ENCODE measurements at places on chromosomes 6 and 20.

DNA sequence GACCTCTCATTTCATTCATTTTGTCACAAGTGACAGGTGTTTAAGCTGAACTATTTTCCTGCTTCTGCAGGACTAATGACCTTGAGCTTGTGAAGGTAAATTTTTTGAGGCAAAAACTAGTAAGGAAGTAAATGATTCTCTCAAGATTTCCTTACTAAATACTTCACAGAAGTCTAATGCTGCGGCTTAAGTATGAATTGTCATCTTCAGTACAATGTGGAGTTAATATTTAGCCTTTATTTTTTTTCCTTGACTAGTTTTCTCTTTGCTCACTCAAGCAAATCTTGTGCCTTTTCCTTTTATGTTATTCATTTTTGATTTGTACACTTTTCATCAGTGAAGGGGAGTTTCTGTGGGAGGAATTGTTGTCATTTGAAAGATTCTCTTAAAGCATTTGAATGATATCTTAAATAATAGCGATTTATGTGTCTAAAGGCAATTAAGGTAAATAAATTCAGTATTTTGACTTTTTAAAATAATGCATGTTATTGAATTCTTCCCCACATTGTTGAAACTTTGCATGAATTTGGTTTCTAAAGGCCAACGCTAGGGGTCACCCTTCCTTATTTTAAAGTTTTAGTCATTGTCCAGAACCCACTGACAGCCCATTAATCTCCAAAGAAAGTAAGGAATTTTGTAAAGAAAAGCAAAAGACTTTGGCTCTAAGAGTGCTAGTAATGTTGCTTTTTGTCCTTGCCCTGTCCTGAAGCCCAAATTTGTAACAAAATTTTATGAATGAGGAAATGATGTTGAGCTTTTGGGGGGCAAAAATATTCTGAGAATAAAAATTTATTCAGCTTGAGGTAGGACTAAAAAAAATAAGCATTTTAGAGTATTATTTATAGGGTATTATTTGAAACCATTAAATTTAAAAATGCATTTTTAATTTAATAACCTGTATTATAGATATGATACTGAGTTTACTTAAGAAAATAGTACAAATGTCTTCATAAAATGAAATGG, 157.4 kb upstream of the LAMA2 start:
- DNase-seq = peak; percentile 11

GRCh38 chr20:22523128-22523498, 61.3 kb downstream of the FOXA2 start:
- no peak for DNase-seq

DNA sequence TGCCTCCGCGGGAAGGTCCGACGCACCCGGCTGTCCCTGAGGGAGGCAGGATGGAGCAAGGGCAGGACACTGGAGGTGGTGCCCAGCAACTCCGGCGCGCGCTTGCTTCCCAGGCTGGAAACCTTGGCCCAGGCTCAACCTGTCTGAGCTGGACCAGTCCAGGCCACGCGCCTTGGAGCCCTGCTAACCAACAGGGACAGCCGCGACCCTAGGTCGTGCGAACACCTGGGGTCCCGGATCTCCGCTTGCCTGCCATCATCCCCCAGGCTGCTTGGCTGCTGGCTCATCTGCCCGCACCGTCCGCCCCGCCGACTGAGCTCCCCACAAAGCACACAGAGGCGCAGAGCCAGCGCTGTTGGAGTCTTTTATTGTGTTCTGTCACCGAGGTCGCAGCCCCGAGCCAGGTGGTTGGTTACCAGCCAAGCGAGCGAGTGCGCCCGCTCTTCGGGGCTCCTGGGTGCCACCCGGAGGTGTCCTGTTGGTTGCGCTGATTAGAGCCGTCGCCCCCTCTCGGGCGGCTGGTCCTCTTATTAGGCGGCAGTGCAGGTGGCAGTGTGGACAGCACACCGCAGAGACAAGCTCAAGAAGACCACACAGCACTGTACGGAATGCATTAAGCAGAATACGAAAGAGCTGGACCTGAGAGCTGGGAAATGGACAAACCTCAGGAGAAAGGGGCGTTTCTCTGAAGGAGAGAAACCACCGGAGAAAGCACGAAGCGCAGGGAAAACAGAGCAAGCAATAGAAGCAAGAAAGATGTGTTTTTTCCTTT, 3.8 kb downstream of the COL12A1 start:
- peak; percentile 25 for DNase-seq

DNA sequence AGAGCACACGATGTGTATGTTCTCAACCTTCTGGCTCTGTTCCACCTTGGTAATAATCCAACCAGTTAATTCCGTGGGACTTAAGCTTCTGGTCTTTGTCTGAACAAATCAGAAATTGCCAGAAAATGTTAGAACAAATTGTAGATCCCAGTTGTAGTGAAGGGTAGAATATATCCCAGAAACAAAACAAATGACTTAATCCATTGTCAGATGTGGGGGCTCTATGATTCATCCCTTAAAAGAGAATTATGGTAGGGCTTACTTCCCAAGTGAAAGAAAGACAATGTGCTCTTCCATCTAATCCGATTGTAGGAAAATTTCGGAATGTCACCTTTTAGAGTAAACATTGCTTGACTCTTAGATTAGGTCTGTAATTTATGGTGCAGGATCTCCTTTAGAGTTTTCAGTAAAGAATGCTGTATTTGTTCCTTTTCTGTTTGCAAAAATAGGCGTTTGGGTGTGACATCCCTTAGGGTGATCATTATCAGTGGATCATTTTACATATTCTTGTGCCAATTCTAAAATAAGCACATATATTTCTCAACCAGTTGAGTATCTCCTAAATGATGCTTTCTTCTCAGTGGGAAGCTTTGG, 234.5 kb upstream of the ZNF217 start:
- no peak for DNase-seq

- no peak for DNase-seq
These were observed 170.3 kb upstream of the KCNG1 start for GRCh38 chr20:51193066-51193772.

GRCh38 chr20:62736026-62736406, 27.4 kb downstream of the NTSR1 start:
- no peak for DNase-seq

DNA sequence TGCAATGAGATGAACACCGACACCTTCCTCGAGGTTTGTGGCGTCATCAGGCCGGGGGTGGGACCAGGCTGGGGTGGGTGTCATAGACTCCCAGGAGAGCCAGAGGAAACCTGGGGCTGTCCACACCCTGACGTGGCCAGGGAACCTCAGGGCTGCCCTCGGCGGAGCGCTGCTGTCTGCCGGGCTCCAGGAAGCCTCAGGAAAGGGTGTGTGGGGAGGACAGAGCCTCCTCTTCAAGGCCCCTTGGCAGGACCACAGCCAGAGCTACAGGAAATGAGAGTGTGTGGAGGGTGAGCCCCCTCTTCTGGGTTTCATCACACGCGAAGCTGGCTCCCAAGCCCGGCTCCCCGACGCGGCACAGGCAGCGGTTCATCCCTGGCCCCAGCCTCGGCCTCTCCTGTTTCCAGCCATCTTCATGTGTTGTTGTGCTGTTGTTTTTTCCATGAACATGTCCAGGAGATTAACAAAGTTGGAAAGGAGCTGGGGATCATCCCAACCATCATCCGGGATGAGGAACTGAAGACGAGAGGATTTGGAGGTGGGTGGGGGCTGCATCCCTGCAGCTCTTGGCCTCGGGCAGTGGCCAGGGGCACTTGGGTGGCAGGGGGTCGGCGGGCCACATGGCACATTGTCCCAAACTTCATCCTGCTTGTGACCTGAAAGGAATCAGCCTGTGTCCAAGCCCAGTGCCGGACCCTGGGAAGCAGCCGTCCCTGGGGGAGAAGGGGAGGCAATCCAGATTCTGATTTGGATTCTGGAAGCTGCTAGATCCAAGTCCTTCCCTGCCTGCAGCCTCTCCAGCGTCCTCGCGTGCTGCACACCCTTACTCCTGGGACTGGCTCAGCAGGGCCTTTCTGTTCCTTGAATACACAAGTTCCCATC, 6.4 kb downstream of the NPEPL1 start:
- no peak for DNase-seq

DNA sequence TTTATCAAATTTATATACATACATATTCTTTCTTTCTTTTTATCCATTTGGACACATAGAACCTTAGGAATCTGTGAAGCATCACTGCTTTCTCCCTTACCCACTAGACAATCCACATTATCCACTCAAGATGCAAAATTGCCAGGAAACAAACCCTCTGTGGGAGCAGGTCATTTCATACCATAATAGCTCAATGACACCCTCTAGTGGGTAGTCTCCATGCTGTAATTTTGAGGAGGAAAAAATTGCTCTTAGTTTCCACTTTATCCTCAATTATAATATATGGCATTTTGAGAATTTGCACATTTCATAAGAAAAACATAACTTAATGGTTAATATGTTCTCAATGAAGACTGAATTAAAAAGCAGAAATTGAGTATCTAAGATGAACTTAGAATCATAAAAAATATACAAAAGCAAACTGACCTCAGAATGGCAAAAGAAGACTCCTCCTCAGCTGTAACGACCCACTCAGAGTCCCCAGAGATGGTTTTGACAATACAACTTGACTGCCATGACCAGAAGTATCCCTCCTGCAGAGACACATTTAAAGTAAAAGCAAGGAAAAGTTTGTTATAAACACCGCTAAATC, 164.1 kb downstream of the FRK start:
- no peak for DNase-seq

- DNase-seq = no peak
These were observed 12.9 kb upstream of the C20orf144 start for GRCh38 chr20:33649201-33649681.

DNA sequence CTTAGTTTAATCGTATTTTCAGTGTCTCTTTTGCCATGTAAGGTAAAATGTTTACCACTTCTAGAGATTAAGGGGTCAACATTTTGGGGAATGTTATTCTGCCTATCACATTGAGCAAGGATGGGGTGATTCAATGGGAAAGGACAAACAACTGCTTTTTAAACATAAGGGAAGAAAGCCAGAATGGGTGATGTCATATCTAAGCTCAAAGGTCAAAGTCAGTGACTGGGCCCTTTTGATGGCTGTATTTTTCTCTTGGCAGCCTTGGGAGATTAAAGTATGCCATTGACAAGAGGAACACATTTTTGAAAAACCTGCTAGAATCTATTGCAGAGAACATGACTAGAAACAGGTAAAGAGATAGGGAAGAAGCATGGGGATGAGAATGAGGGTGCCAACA, 477.3 kb upstream of the IRAK1BP1 start:
- DNase-seq = no peak

- no peak for DNase-seq
These were observed 27.9 kb upstream of the TMEM217 start for GRCh38 chr6:37285861-37286311.

DNA sequence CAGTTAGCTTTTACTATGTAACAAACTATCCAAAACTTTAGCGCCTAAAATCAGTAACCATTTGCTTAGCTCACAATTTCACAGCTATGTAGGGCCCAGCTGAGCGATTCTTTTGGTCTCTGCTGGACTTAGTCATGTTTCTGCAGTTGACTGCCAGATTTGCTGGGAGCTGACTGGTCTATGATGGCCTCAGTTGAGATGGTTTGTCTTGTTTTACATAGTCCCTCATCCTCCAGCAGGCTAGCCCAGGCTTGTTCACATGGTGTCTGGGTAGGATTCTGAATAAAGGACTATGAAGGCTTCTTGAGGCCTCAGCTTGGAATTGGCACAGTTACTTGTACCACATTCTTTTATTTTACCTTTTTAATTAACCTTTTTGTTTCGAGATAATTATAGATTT, 247.8 kb upstream of the CHD6 start:
- DNase-seq = no peak

DNA sequence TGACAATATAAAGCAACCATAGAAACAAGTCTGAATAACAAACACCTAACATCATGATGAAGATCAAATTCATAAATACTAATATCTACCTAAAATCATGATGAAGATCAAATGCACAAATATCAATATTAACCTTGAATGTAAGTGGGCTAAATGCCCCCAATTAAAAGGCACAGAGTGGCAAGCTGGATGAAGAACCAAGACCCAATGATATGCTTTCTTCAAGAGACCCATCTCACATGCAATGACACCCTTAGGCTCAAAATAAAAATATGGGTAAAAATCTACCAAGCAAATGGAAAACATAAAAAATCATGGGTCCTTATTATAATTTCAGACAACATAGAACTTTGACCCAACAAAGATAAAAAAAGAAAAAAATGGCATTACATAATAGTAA, 578.5 kb upstream of the PTCHD4 start:
- no peak for DNase-seq

DNA sequence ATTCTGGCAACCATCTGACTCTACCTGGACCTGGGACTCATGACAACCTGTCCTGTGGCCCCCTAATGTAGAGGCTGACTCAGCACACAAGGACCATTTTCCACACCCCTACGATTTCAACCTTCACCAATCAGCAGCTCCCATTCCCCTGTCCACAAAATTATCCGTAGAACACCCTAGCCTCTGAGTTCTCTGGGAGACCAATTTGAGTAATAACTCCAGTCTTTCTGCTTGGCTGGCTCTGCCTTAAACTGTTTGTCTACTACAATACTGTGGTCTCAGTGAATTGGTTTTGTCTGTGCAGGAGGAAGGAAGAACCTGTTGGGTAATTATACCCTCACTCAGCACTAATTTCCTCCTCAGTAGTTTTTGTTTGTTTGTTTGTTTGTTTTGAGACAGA, 99.3 kb upstream of the MRPS10 start:
- DNase-seq = no peak

- DNase-seq = no peak
These were observed 10.7 kb downstream of the PEDS1 start for GRCh38 chr20:50142812-50143211.

DNA sequence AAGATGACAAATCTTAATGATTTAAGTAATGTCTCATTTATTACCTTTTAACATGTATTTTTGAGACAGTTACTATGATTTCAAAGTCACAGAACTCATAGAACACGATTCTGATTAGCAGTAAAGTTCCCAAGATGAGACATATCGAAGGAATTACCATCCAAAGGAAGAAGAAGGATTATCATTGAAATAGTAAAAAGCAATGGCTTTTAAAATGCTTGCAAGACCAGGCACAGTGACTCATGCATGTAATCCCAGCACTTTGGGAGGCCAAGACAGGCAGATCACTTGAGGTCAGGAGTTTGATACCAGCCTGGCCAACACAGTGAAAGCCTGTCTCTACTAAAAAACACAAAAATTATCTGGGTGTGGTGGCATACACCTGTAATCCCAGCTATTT, 219.2 kb downstream of the KHDC1L start:
- DNase-seq = no peak

DNA sequence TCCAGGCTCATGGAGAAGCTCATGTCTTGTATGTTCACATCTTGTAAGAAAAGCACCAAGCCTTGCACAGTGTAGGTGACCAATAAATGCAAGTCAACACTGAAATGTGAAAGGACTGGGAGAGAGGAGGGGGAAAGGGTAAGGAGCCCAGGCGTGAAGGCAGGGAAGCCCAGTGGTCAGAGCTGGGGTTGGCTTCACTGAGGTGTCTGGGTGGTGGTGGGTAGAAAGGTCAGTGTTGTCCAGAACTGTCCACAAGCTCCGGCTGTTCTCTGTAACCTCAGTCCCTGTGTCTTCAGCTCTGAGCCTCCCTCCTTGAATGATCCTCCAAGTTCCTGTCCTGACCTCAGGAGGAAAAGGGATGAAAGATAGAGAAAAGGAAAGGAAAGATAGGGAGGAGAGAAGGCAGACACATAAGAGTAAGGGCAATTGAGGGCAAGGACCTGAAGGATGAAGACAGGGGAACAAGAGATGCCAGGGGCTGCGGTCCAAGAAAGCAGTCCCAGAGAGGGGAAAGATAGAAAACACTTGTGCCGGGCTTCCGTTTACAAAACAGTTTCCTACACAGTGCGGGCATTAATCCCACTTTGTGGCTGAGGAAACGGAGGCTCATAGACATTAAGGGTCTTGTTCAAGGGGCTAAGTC, 2.4 kb upstream of the TNXB start:
- DNase-seq = no peak
